HTR-8/SVneo (cell line): ENCODE measurements at places on chromosomes 12 and 14.
A peak's percentile ranks its signal among the peaks of the same experiment; 100 is the strongest.

- DNase-seq = no peak
Observed at GRCh38 chr12:5479761-5480160, 47.9 kb downstream of the NTF3 start.

DNA sequence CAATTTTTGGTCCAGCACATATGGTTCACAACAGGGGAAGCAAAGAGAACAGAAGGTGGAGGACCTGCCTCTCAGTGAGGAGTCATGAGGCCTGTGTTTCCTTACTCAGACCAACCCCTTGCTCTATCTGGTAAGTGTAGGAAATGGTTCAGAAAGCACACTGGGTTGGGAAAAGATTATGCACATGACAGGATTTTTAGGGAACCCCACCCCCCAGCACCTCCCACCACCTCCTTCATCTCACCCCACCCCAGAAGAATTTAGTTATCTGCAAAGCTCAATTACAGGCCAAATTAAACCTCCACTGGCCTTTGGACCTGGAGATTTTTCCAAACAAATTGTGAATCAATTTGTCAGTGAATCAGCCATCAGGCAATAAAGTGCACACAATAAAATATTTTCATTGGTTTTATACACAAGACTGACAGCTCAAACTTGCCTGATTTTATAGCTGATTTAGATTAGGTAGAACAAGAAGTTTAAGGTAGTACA, 132.8 kb downstream of the DACT1 start:
- DNase-seq = no peak

- DNase-seq = no peak
Observed at GRCh38 chr14:26528415-26529182, 69.2 kb downstream of the NOVA1 start.

DNA sequence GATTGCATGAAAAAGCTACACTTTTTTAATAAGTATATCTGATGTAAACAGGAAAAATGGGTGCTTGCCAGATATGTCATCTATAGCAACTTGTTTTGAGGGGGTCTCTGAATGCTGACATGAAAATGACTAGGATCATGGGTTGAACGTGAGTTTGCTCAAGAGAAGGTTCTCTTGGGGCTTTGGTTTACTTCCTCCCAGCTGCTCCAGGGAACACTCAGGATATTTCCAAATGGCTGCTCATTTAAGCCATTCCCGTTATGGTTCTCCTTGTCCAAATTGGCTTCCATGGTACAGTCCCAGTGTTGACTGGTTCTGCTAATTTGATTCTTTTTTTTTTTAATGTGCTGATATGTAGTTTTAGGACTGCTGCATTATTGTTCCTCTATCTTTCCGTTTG, 118.3 kb downstream of the ETV6 start:
- DNase-seq = no peak

DNA sequence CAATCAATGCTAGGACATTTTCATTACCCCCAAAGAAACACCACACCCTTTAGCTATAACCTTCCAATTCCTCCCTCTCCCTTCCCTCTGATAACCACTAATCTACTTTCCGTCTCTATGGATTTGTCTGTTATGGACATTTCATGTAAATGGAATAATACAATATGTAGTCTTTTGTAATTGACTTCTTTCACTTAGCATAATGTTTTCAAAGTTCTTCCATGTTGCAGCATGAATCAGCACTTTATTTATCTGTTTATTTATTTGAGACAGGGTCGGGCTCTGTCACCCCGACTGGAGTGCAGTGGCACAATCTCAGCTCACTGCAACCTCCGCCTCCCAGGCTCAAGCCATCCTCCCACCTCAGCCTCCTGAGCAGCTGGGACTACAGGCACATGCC, 1.2 kb upstream of the RBM19 start:
- no peak for DNase-seq

DNA sequence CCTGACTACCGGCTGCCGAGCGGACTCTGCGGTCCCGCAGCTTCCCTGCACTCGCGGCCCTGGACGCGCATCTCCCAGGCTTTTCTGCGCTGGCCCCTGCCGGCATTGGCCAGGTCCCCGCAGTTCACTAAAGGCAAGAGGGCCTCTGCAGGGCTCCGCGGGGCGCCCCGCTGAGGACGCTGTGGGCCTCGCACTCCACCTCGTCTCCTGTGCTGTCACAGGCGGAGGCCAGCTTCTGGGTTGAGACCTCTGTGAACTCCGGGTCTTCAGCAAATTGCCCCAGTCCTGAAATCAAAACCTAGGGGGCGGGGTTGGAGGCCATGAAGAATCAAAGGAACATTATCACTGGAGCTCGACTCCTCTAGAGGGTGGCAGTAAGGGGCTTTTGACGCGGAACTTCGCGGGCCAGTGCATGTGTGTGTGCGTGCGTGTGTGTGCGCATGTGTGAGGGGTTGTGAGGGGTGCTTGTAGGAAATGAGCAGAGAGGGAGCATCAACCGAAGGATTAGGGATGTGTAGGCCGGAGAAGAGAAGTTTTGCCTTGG, 68.5 kb upstream of the CAPRIN2 start:
- no peak for DNase-seq

- no peak for DNase-seq
Observed at GRCh38 chr12:94900496-94900895, 103.0 kb downstream of the NDUFA12 start.

GRCh38 chr12:66409195-66409871, 107.0 kb downstream of the HELB start:
- no peak for DNase-seq

GRCh38 chr12:16352481-16352880, 5.0 kb downstream of the MGST1 start:
- DNase-seq = no peak

DNA sequence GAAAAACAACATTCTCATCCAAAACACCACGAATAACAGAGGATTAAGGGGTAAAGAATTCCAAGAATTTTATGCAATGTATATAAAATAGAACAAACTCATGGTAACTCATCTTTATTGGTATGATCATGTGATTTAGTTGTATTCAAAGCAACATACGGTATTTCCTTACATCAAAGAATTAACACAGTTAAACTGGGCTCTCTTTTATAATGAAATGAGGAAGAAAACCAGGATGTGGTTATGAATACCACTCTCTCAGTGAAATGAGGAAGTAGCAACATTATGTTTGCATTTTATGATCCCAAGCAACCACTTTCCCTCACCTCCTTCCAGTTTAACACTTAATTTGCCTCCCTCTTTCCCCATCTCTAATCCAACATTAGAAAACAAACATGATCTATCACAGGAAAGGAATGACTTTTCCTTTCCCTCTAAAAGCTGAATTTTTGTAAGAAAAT, 22.9 kb downstream of the SPTLC2 start:
- peak; percentile 27 for DNase-seq

DNA sequence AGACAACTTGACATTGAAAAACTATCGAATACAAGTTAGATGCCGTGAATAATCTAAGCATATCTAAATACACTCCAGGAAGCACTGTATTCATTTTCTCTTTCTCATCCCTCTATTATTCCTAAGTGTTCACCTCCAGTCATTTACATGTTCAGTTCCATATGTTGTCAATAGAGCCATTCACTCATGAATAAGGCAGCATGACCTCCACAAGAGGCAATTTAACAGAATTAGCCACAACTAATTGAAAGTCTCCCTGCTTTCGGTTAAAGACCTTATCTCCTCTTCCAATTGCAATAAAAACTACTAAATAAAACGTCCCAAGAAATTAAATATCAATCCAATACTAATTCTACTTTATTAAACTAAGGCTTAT, 1.8 kb downstream of the LRIG3 start:
- no peak for DNase-seq

- no peak for DNase-seq
Observed at GRCh38 chr14:56149995-56150394, 31.8 kb downstream of the PELI2 start.

DNA sequence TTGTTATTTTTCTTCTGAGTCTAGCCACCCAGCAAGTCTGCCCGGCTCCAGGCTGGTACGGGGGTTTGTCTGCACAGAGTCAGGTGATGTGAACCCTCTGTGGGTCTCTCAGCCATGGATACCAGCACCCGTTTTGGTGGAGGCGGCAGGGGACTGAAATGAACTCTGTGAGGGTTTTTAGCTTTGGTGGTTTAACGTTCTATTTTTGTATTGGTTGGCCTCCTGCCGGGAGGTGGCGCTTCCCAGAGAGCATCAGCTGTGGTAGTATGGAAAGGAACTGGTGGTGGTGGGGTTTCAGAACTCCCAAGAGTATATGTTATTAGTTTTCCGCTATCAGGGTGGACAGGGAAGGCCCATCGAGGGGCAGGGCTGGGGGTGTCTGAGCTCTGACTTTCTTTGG, 5.3 kb upstream of the SERPINA4 start:
- DNase-seq = no peak

DNA sequence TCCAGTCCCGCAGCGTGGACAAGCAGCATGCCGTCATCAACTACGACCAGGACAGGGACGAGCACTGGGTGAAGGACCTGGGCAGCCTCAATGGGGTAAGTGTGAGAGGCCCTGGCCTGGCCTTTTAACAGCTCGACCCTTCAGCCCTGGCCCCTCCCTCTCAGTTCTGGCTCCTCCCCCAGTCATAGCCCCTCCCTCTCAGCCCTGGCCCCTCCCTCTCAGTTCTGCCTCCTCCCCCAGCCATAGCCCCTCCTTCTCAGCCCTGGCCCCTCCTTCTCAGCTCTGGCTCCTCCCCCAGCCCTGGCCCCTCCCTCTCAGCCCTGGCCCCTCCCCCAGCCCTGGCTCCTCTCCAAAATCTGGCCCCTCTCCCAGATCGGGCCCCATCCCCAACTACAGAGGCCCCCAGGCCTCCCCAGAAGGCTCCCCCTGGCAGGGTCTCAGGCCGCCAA, 11.2 kb downstream of the CEP170B start:
- DNase-seq = no peak

- no peak for DNase-seq
Observed at GRCh38 chr14:101918065-101918989, 46.0 kb upstream of the DYNC1H1 start.

- DNase-seq = no peak
Observed at GRCh38 chr14:29999013-29999539, 71.4 kb upstream of the PRKD1 start.

GRCh38 chr12:67202011-67202677, 67.0 kb upstream of the CAND1 start:
- no peak for DNase-seq
